ENCODE measurements at places on chromosomes 5 and 9.
A peak's percentile ranks its signal among the peaks of the same experiment; 100 is the strongest.

DNA sequence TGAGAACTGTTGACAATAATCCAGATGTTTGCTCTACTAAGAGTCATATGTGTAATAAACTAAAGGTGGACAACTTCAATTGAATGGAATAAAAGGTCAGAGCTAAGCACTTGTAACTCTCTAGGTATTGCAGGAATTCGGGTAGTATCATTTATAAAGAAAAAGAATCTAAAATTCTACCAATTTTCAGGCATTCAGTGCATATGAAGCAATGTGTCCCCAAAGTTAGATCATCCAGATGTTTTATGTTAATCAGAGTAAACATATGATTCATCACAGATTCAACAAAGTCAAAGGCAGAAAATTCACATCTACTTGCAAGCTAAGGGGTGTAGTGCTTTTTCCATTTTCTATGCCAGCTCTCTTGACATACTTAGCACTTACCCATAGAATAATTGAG lies 477.1 kb downstream of the PDE4D start:
- no peak for DNase-seq
- H3K36me3 ChIP-seq: no peaks in the 10 kb centered on the region
- peaks cover 9% of the 10 kb centered on the region for H3K27me3 ChIP-seq

- peaks cover 27% of the 10 kb centered on the region for H3K36me3 ChIP-seq
- peak overlapping the region; percentile 72 for H3K27ac ChIP-seq
- no peaks in the 10 kb centered on the region for H3K27me3 ChIP-seq
Observed at GRCh38 chr9:34256104-34256503, 73.0 kb downstream of the KIF24 start.

DNA sequence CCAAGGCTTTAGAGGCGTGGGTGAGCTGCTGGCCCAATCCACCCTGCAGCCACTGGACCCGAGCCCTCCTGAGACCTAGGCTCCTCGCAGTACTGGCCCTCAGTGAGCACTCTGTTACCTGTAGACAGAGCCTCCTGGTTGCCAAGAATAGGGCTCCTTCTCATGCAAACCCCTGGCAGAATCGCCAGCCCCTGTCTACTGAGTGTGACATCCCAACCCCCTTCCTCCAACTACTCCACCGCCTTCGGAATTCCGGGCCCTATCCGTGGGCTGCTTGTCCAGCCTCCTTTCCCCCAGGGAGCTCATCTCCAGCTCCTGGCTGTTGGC lies 23.8 kb upstream of the COL5A1 start:
- no peak for DNase-seq
- peaks cover 41% of the 10 kb centered on the region for H3K27me3 ChIP-seq
- no peaks in the 10 kb centered on the region for H3K4me1 ChIP-seq
- H3K36me3 ChIP-seq: no peaks in the 10 kb centered on the region
- H3K4me3 ChIP-seq: no peak overlapping the region
- no peak overlapping the region for H3K27ac ChIP-seq

DNA sequence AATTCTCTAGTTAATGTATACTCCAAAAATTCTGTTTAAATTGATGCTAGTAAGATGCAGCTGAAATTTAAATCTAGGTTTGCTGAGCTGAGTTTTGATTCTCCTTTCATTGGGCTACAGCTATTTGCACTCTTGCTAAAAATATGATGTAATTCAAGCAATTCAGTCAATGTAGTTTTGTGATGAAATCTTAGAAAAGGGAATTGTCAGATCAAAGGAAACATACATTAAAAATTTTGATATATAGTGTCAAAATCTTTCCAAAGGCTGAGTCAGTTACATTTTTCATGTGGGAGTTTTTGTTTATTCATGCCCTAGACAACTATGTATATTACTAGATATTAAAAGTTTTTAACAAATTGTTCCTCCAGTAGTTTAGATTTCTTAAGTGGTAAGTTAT lies 334.9 kb upstream of the DAB2 start:
- no peaks in the 10 kb centered on the region for H3K4me1 ChIP-seq
- H3K4me3 ChIP-seq: no peak overlapping the region
- no peak for DNase-seq
- H3K27me3 ChIP-seq: peaks cover 7% of the 10 kb centered on the region
- no peak overlapping the region for H3K27ac ChIP-seq

GRCh38 chr9:14400658-14400995 lies 86.7 kb upstream of the NFIB start:
- H3K27me3 ChIP-seq: no peaks in the 10 kb centered on the region
- H3K36me3 ChIP-seq: no peaks in the 10 kb centered on the region
- no peak for DNase-seq
- H3K27ac ChIP-seq: no peak overlapping the region
- H3K4me1 ChIP-seq: no peaks in the 10 kb centered on the region
- H3K4me3 ChIP-seq: no peak overlapping the region

DNA sequence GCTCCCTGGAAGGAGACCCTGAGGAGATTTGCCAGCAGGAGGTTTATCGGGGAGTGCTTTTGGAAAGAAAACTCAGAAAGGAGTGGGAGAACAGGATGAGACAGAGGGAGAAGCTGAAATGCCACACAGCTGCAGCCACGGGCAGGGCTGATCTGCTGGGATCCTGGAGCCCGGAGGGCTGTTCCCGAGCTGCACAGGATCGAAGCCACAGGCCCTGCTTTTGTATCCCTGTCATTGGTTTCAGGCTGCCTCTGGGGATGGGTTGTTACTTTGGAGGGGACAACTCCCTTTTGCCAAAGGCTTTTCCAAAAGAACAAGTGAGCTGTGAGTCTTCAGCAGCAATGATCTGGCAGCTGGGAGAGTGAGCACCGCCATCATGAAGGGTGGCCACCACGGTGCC lies 152.5 kb upstream of the PTCH1 start:
- peaks cover 60% of the 10 kb centered on the region for H3K27me3 ChIP-seq
- no peak overlapping the region for H3K27ac ChIP-seq
- no peak overlapping the region for H3K4me3 ChIP-seq
- no peak for DNase-seq
- peaks cover 1% of the 10 kb centered on the region for H3K36me3 ChIP-seq
- H3K4me1 ChIP-seq: no peaks in the 10 kb centered on the region

DNA sequence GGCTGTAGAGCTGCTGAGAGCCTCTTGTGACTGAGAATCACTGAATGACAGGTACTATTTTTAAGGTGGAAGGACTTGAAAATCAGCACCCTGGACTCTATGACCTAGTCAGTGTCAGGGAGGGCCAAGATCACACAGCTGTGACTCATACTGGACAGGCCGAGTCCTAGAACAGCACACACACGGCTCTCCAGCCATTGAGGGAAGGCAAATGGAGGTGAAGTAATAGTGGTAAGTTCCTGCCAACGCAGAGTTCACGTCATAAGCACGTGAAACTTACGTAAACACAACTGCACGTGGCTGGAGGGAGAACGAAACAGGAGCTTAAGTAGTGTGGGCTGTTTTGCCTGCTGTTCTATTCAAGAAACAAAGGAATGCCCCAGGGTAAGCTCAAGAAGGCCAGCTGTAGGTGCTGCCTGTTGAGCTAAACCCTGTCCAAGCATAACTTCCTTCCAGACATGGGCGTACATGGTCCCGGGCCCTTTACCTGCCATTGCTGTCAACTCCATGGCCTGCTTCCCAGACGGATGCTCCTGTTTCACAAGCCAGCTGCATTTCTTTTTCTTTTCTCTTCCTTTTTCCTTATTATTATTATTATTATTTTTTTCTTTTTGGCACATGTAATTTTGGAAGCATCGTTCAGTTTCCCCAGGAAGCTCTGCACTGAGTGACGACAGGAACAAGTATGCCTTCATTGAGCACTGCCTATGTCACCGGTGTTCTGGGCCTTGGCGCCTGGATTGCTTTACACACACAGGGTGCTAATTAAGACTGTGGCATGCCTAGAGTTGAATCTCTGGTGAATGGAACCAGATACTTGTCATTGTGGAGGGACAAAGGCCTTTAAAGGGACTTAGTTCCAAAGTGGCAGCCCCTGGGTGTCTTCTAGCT lies 10.2 kb upstream of the LCP2 start:
- peaks cover 36% of the 10 kb centered on the region for H3K4me1 ChIP-seq
- H3K4me3 ChIP-seq: no peak overlapping the region
- no peak for DNase-seq
- no peaks in the 10 kb centered on the region for H3K27me3 ChIP-seq
- H3K36me3 ChIP-seq: peaks cover 16% of the 10 kb centered on the region
- H3K27ac ChIP-seq: no peak overlapping the region

DNA sequence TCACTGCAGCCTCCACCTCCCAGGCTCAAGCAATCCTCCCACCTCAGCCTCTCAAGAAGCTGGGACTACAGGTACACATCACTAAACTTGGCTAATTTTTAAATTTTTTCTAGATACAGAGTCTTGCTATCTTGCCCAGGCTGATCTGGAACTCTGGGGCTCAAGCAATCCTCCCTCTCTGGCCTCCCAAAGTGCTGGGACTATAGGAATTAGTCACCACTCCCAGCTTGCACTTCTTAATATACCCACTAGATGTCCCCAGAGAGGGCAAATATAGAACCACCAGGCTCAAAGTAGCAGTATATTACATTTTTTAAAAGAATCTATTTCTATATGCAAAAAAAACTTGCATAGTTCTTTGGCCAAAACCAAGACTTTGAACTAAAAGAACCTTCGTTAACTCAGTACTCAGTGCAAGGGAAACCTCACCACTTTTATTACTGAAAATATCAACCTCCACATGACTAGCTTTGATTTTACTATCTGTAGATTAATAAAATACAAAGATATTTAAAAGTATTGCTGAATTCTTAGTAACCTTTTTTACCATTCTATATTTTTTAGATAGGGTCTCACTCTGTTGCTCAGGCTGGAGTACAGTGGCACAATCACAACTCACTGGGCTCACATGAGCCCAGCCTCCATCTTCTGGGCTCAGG lies 25.8 kb upstream of the HSD17B3 start:
- H3K27ac ChIP-seq: no peak overlapping the region
- no peak overlapping the region for H3K4me3 ChIP-seq
- no peaks in the 10 kb centered on the region for H3K4me1 ChIP-seq
- H3K27me3 ChIP-seq: no peaks in the 10 kb centered on the region
- DNase-seq: peak; percentile 46

- no peaks in the 10 kb centered on the region for H3K4me1 ChIP-seq
- no peak overlapping the region for H3K4me3 ChIP-seq
- no peak for DNase-seq
Observed at GRCh38 chr9:36698984-36699383, 126.3 kb downstream of the MELK start.

DNA sequence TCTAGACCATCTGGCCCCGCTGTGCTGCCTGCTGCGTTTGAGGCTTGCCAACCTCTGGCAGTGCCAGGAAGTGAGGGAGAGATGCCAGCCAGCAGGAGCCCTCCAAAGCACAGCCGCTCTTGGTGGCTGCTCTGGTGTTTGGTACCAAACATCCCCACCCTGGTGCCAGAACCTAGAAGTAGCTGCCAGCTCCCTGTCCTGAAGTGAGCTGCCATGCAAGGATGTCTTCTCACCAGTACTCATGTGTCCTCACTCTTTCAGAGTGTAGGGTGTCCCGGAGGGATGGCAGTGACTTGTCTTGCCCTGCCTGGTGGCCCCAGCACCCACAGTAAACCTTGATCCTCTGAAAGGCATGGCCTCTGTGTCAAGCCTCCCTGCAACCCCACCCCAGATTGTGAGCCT lies 43.4 kb downstream of the AMBP start:
- H3K4me3 ChIP-seq: no peak overlapping the region
- no peaks in the 10 kb centered on the region for H3K4me1 ChIP-seq
- no peaks in the 10 kb centered on the region for H3K36me3 ChIP-seq
- H3K27ac ChIP-seq: no peak overlapping the region

- no peaks in the 10 kb centered on the region for H3K27me3 ChIP-seq
- no peak overlapping the region for H3K4me3 ChIP-seq
- H3K36me3 ChIP-seq: no peaks in the 10 kb centered on the region
- no peak overlapping the region for H3K27ac ChIP-seq
Observed at GRCh38 chr5:40331616-40332015, 348.1 kb upstream of the PTGER4 start.

GRCh38 chr5:149745-150485 lies 41.4 kb upstream of the LRRC14B start:
- no peak for DNase-seq
- H3K4me1 ChIP-seq: no peaks in the 10 kb centered on the region
- peaks cover 37% of the 10 kb centered on the region for H3K27me3 ChIP-seq
- no peaks in the 10 kb centered on the region for H3K36me3 ChIP-seq
- no peak overlapping the region for H3K4me3 ChIP-seq

DNA sequence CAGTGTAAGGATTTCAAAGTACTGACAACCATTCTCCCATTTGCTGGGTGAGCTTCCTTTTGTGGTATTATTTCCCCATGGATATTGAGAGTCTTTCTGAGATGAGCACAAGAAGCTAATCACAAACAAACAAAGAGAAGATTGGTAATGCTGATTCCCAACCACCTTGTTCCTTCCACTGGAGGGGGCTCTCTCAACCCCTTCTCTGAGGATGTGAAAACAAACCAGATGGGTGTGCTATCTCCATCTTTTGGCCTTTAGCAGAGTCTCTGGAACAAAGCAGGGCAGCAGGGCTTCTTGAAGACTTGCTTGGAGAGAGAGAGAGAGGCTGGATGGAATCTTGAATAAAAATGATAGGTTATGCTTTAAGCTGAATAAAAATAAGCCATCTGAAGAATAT lies 576.7 kb upstream of the ZNF462 start:
- no peaks in the 10 kb centered on the region for H3K36me3 ChIP-seq
- no peak for DNase-seq
- no peak overlapping the region for H3K27ac ChIP-seq
- no peak overlapping the region for H3K4me3 ChIP-seq
- H3K4me1 ChIP-seq: no peaks in the 10 kb centered on the region

DNA sequence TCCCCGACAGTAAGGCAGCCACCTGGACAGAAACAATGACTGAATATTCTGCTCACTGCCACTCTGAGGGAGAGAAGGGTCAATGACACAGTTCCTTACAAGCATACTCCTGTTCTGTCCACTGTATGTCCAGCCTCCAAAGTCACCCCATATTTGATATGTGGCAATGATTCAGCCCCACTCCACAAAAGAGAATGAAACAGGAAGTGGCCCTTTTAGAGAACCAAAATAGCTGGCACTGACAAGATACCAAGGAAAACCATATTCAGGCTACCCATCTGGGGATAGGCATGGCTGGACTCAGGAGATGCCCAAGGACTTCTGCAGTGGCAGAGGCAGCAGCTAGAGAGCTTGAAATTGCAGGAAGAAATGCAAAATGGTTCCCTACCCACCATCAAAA lies 12.8 kb upstream of the GFRA3 start:
- no peaks in the 10 kb centered on the region for H3K4me1 ChIP-seq
- no peaks in the 10 kb centered on the region for H3K27me3 ChIP-seq
- no peak for DNase-seq
- no peak overlapping the region for H3K4me3 ChIP-seq
- peaks cover 2% of the 10 kb centered on the region for H3K36me3 ChIP-seq

DNA sequence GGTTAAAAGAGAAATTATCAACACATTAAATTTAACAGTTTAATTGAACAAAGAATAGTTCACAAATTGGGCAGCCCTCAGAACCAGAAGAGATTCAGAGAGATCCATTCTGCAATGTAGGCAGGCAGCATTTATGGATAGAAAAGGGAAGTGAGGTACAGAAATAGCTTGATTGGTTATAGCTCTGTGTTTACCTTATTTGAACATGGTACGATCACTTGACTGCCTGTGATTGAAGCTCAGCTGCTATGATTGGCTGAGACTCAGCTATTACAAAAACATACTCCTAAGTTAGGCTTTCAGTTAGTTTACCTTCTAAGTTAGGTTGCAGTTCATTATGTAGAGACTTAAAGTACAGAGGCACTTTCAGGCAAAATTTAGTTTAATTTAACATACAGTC lies 7.3 kb downstream of the CNTRL start:
- peaks cover 21% of the 10 kb centered on the region for H3K4me1 ChIP-seq
- DNase-seq: no peak
- H3K36me3 ChIP-seq: peaks cover 22% of the 10 kb centered on the region
- H3K27me3 ChIP-seq: no peaks in the 10 kb centered on the region
- no peak overlapping the region for H3K27ac ChIP-seq
- H3K4me3 ChIP-seq: no peak overlapping the region

Data from effector memory CD8-positive, alpha-beta T cell (primary cell).